T follicular helper cell (primary cell): ENCODE measurements at places on chromosomes 7 and 10.
A peak's percentile ranks its signal among the peaks of the same experiment; 100 is the strongest.

- no peak for DNase-seq
These were observed 87.1 kb downstream of the ITGA8 start for GRCh38 chr10:15632456-15633091.

DNA sequence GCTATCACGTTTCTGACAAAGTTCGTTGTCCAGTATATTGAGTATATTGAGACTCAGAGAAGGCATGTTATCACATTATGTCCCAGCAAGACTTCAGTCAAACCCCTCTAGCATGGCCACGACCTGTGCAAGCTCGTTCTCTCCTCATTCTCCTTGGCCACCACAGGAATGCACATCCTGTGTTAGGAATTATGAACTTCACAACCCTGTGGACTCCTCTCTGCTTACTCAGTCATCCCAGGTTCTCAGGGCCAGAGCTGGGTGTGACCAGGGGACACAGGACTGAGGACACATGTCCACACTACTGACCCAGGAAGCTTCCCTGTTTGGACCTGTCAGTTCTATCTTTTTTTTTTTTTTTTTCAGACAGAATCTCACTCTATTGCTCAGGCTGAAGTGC lies 4.4 kb downstream of the SH2D4B start:
- no peak for DNase-seq

GRCh38 chr7:7122701-7123281 lies 59.6 kb upstream of the C1GALT1 start:
- no peak for DNase-seq

GRCh38 chr7:26603631-26604030 lies 260.8 kb downstream of the SKAP2 start:
- DNase-seq: no peak

DNA sequence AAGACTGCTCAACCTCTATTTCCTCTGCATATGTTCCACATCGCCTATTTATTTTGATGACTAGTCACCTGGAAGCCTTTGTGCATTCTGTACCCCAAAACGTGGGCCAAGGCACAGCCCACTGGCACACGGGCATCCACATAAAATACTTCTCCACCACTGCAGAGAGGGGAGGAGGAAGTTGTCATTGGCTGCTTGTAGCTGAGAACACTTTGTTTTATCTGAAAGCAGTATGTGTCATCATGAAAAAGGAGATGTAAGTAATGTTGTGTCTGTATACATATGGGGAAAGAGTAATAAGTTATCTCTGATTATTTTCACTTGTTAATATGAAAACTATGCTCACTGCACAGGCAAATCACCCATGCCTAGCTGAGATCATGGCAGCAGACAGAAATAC lies 48.2 kb upstream of the AMPH start:
- DNase-seq: no peak

DNA sequence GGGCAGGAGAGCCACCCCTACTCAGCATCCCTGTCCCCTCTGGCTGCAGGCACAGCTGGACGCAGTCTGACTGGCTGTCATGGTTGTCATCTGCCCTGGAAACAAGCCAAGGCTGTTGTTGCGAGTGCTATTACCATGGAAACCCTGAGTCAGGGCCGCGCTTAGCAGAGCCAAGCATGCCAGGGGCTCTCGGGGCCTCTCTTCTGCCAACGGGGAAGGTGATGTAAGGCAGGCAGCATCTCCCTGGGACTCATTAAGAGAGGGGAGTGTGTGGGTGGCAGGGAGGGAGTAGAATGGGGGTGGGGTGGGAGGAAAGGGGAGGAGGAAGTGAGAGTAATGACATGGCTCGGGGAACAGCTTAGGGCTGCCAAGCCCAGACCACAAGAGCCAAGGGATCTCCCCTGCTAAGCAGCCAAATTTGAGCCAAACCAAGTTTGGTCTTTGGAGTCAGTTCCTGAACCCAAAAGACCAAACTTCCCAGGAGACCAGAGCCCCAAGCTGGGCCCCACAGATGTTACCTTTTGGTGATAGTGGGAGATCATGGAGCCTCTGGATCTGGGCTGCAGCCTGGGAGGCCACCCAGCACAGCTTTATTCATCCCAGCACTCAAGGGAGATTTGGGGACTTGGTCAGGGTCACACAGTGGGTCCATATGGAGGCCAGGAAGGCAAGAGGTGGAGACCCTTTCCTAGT lies 67.6 kb downstream of the TMEM130 start:
- DNase-seq: no peak

GRCh38 chr7:18913106-18913505 lies 204.3 kb downstream of the TWIST1 start:
- no peak for DNase-seq

- DNase-seq: no peak
These were observed 178.0 kb downstream of the IMMP2L start for GRCh38 chr7:111384065-111384891.

DNA sequence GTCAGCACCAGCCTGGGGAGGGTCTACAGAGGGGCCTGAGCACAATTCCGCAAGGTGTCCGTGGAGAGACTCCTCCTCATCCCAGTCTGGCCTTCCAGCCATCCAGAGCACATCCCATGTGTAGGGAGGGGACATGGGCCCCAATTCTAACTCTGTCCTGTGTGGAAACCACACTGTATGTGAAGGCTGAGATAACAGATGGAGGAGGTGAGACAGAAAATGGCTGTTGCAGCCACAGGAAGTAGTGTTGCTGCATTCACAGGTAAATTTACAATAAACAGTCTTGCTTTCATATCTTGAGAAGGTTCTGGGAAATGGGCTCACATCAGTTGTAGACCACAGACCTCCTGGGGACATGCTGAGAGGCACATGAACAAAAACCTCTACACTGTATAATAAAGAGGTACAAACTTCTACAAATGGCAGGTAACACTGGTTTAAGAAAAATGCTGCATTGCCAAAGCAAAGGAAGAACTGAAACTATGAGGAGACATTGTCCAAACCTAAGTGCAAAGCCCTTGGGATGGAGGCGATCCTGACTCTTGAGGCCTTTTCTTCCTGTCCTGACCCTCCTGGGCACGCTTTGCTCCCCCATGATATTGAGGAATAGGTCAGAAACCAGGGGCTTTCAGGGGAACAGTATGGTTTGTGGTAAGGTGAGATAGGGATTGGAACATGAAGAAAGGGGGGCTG lies 21.6 kb upstream of the GIMAP2 start:
- no peak for DNase-seq

GRCh38 chr7:100008525-100008924 lies 6.9 kb upstream of the ZKSCAN1 start:
- no peak for DNase-seq

DNA sequence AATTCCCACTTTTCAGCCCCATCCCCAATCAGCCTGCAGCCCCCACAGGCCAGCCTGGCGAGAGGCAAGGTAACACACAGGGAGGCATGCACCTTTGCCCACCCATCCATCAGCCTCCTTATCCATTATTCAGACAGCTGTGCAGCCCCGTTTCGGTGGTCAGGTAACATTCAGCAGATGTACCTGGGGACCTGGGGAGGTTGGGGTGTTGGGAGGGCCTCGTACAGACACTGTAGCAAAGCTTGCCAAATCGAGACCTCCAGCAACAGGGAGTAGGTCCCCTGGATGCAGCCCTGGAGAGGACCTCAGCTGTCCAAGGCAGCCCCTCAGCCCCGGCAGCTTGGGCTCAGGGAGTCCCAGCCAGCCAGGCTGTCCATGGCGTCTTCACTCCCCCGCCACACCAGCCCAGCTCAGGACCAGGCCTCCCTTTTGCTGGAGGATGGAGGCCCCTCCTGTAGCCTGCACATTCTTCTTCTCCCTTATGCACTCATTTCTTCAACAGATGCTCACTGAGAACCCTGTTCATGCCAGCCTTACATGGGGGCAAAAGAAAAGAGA lies 8.5 kb upstream of the DRGX start:
- DNase-seq: no peak

DNA sequence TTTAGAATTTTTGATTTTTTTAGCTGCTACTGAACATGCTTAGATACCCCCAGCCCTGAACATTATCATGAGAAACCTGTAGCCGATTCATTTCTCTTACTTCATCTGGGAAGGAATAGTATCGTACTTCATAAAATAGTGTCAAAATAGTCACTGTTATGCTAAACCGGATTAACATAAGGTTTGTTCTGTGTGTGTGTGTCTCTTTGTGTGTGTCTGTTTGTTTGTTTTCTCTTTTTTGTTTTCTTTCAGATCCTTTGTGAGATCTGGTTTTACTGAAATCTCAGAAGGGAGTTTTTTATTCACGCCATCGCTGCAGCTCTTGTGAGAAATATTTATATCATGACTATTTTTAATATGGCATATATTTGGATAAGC lies 761 bp downstream of the LGI1 start:
- DNase-seq: no peak

GRCh38 chr10:123967626-123968243 lies 76.1 kb upstream of the CPXM2 start:
- DNase-seq: peak; percentile 19

- no peak for DNase-seq
These were observed 141.9 kb downstream of the ADK start for GRCh38 chr10:74292871-74293427.

DNA sequence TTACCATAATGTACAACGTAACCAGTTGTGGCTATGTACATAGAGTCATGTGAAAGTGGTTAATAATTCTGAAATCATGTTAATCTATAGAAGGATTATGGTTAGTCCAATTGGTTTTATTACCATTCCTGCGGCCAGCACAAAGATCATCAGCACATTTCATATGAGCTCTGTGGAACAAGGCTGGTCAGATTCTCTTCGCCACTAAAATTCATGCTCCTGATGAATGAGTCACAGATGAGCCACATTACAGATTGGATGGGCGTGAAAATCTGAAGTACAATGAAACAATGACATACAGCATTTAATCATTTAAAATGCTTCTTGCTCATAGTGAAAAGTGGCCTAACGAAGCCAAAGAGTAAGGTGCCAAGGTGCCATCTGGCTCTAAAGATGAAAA lies 716.2 kb upstream of the PHF14 start:
- no peak for DNase-seq

- no peak for DNase-seq
These were observed 241.7 kb downstream of the BUB3 start for GRCh38 chr10:123395906-123396305.

- DNase-seq: no peak
These were observed 86.9 kb downstream of the AOAH start for GRCh38 chr7:36637417-36637816.

DNA sequence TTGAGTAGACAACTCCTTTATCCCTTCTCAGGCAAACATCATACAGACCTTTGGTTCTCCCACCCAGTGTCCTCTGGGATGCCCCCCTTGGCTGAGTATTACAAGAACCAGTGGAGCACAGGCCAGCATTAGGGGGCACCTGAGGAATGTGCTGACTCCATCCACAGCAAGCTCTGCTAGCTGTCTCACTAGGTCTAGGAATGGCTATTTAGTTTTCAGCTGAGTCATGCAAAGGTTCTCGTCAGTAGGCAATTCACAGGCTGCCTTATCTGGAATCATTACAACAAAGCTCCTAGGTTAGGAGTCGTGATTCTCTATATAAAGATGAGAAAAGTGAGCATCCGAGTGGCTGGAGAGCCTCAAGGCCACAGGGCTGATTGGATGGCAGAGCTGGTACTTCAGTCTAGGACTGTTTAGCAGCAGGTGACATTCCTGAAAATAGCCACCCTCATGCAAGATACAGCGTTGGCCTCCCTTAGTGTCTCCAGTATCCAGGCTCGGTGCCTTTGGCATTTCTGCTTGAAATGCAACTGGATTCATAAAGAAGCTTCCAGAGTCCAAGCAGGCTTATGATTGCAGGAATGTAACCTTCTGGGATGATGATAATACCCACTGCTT lies 75.8 kb downstream of the CDCA7L start:
- no peak for DNase-seq

- DNase-seq: no peak
These were observed 145.0 kb upstream of the ZMIZ1 start for GRCh38 chr10:78923647-78924318.

DNA sequence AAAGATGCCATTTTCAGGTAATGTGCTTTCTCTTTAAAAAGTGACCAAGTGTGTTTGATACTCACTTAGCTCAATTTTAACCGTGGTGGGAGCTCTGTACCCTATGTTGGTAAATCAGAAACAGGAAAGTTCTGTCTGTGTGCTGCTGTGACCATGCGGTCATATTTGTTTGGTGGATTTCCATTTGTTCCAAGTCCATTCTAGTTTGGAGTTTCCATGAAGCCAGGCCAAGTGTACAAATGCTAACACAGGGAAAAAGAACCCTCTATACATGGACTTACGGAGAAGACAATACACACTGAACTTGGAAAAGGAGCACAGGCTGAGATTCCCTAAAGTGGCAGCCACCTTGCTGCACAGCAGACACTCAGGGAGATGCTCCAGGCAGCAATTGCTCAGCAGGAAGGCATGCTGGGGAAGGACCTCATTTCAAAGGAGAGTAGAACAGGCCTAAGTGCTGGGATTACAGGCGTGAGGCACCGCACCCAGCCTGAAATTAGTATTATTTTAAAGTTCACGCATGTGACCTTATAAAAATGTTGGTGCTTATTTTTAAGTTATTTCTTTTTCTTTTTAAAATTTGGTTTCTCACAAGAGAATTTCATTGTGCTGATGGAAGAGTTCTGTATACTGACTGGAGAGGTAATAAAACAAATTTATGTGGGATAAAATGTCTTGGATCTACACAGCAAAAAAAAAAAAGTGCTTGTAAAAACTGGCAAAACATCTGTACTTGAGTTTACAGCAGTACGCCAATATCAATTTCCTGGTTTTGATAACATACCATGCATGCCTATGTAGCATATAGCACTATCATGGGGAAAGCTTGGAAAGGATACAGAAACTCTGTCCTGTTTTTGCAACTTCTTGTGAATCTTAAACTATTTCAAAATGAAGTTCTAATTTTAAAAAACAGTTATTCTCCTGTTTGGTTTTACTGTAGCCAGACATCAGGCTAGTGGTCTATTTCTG lies 436.2 kb downstream of the KCNMA1 start:
- DNase-seq: no peak

DNA sequence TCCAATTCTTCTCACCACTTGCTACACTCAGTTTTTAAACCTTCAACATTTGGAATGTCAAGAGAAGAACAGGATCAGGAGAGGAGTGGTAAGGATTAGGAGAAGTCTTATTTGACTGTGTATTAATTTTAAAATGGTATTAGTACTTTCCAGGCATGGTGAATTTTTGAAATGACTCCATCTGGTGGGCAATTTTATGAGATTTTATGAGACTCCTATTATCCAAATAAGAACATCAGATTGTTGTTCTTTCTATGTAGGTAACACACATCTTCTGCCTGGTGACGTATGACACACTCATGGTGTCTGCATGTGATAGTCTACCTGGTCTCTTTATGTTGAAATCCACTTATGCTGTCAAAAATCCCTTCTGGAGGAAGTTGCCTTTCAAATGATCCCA lies 51.0 kb downstream of the SLC13A1 start:
- DNase-seq: no peak

GRCh38 chr10:99296605-99297004 lies 32.6 kb upstream of the CNNM1 start:
- DNase-seq: no peak
